KG1 (cell line): ENCODE measurements at places on chromosomes 6 and 20.

DNA sequence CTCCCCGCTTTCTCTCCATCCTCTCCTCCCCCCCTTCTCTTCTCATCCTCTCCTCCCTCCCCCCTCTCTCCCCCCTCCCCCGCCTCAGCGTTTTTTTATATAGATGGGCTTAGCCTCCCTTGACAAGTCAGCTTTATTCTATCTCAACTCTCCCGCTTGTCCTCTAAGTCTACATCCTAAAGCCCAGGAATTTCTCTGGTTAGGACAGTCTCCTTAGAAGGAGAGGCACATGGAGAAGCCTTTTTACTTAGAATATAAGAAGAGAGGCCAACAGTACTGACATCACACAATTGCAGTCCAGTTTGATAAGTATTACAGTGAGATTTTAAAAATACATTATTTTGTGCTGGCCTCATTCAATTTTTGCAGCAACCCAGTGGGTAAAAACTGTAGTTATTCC is 83.5 kb downstream of the LYRM2 start:
- no peak for DNase-seq

GRCh38 chr6:38413102-38413800 is 226.5 kb downstream of the BTBD9 start:
- DNase-seq = no peak

DNA sequence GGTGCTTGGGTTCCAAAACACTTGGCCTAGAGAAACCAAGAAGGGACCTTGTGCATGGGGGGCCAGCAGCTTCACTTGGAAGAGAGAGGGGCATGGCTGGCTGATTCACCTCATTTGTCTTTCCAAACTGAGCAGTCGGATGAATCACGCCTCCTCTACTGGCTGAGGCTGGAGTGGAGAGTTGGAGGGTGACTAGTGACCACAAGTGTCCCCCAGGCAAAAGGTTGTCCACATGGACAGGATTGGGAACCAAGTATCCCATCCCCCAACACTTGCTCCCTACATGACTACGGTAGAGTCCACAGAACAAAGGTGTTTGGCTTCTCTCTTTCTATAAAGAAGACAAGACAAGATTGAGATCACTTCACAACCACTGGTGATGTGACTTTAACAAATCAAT is 875.6 kb downstream of the QKI start:
- DNase-seq = no peak

GRCh38 chr20:10806539-10806938 is 132.7 kb upstream of the JAG1 start:
- no peak for DNase-seq

DNA sequence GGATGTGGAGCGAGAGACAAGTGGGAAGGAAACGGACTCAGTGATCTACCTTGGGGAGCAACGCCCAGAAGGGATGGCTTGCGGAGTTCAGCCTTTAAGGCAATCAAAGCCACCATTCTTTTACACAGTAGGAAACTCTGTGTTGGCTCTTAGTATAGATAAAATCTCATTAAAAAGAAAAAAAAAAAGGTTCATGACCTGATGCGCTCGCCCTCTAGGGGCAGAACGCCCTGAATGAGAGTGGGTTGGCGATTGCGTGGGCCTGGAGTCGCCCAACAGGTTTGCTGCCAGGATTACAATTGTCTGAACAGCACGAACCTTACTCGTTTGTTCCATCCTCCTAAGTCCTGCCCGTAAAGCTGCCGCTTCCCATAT is 1.2 kb downstream of the TPD52L1 start:
- no peak for DNase-seq

DNA sequence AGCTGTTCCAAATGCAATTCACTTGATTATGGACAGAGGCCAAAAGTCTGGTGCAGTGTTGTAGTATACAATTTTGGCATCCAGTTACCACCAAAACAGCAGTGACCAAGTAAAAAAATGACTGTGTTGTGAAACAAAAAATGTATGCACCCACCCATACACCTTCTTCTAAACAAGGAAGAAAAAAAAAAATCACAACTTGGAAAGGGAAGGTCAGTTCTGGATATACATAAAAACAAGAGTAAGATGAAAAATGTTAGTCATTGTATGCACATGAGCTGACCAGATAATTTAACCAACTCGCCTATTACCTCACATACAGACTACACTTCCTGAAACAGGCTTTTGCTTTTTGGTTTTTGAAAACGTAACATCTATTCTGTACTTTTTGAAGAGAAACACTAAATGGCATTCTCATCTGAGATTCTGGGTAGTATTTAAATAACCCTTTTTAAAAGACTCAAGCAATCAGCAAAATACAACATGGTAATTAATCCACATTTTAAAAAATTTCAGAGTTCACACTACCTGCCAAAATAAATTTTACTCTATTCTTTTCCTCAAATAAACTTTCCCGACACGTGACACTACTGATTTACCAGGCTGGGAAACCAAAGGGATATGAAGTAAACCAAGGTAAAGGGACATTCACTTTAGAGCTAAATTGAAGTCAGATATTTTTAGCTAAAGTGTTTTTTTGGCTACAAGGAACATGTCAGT is 141.6 kb upstream of the SHLD1 start:
- no peak for DNase-seq

- no peak for DNase-seq
Observed at GRCh38 chr6:86456821-86457220, 480.5 kb upstream of the HTR1E start.

- DNase-seq = no peak
Observed at GRCh38 chr6:52361414-52361944, 472 bp upstream of the PAQR8 start.

GRCh38 chr6:85079761-85080160 is 315.4 kb upstream of the TBX18 start:
- DNase-seq = no peak

GRCh38 chr6:75762063-75762462 is 13.0 kb downstream of the MYO6 start:
- DNase-seq = no peak

DNA sequence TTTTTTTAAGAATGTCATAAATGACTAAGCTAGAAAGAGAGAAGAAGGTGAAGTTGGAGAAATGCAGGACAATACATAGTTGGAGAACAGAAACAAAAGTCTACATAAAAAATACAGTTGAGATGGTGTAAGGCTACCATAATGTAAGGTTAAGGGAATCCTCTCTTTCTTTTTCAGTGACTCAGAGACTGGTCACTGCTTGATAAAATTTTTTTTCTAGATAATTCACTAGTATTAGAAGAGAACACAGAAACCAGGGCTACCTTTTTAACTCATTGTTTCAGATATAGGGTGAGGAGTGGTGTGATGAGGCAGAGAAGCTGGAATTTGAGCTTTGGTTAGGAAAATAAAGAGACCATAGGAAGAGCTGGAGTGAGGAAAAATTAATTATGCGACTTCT is 18.2 kb upstream of the EDN1 start:
- no peak for DNase-seq

- no peak for DNase-seq
Observed at GRCh38 chr6:6900569-6901204, 207.1 kb upstream of the RREB1 start.

- no peak for DNase-seq
Observed at GRCh38 chr20:42429761-42430458, 759.8 kb downstream of the PTPRT start.

DNA sequence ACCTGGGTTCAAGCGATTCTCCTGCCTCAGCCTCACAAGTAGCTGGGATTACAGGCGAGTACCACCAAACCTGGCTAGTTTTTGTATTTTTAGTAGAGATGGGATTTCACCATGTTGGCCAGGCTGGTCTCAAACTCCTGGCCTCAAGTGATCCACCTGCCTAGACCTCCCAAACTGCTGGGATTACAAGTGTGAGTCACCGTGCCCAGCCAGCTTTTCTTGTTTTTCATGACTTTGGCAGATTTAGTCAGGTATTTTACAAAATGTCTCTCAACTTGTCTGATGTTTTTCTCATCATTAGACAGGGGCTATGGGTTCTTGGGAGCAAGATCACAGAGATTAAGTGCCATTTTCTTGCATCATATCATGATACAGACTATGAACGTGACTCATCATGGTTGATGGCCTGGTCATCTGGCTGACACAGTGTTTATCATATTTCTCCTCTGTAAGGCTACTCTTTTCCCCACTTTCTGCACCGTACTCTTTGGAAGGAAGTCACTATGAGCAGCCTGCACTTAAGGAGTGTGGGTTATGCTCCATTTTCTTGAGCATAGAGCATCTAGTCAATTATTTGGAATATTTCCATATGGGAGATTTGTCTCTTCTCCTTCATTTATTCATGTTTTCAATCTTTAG is 67.8 kb downstream of the RNF182 start:
- DNase-seq = no peak

DNA sequence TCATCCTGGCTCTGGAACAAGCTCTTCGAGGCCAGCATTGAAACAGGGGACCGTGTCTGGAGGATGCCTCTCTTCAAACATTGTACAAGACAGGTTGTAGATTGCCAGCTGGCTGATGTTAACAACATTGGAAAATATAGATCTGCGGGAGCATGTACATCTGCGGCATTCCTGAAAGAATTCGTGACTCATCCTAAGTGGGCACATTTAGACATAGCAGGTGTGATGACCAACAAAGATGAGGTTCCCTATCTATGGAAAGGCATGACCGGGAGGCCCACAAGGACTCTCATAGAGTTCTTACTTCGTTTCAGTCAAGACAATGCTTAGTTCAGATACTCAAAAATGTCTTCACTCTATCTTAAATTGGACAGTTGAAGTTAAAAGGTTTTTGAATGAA is 3.6 kb upstream of the CDKN1A start:
- DNase-seq = no peak

DNA sequence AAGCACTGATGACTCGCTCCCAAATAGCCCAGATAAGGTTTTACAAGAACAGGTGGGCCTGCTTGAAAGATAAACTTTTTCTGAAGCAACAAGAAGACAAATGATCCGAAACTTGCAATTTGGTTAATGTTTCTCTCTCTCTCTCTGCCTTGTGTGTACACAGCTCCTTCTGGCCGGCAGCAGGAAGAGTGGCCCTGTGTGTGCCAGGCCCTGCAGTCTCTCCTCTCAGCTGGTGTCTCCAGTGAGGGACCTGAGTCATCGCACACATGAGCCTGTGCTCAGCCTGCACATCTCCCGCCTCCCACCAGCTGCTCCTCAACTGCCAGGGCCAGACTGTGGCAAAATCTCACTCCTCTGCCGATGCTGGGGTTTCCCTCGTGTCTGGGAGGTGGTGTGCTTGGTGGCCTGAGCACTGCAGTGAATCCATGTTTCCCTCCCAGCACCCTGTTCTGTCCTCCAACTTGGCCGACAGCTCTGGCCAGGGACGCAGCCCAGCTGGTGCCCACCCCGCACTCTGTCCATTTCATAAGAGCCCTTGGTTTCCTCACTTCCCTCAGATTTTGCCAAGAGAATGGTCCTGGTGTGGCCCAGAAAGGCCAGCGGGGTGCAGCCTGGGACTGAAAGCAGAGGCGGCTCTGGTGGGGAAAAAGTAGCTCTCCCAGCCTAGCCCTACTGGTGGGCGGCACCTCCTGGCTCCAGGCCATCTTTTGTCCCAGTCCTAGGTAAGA is 49.4 kb downstream of the ERMARD start:
- no peak for DNase-seq

GRCh38 chr6:39951716-39952115 is 17.5 kb upstream of the MOCS1 start:
- DNase-seq = no peak

GRCh38 chr6:22350109-22350508 is 53.3 kb upstream of the PRL start:
- DNase-seq = no peak

GRCh38 chr6:148416330-148416965 is 73.8 kb downstream of the SASH1 start:
- no peak for DNase-seq

GRCh38 chr6:35677456-35677855 is 11.3 kb downstream of the FKBP5 start:
- DNase-seq = no peak

- DNase-seq = no peak
Observed at GRCh38 chr6:34375833-34376232, 16.6 kb downstream of the NUDT3 start.

DNA sequence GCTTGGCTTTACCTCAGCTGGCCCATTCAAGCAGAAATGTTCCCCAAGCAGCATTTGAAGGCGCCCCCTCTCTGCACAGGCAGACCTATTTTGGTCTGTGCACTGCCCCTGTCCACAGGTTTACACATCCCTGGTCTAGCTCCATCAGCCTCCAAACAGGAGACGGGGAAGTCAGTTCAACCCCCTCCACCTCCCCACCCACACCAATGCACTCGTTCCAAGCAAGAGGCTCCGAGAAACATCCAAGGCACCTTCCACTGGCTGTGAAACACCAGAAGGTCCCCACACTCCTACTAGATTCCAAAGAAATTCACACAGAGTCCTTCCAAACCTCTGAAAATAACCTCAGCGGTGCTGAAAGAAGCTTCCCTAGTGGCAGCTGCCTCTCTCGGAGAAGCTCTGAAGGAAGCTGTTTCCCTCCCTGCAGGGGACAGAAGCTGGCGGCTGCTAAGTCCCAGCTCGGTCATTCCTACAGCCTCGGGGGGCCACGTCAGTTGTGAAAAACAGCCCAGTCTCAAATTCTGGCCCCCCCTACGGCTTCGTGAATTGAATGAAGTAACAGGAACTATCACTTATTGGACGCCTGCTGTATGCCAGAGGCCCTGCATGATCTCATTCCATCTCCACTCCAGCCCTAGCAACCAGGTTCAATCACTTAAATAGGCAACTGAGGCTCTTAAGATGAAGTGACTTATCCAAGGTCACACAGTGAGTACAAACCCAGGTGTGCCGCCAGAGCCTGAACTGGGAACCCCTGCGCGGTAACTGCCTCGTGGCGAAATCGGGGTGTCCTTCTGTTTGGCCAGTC is 815 bp downstream of the SPATA2 start:
- no peak for DNase-seq

DNA sequence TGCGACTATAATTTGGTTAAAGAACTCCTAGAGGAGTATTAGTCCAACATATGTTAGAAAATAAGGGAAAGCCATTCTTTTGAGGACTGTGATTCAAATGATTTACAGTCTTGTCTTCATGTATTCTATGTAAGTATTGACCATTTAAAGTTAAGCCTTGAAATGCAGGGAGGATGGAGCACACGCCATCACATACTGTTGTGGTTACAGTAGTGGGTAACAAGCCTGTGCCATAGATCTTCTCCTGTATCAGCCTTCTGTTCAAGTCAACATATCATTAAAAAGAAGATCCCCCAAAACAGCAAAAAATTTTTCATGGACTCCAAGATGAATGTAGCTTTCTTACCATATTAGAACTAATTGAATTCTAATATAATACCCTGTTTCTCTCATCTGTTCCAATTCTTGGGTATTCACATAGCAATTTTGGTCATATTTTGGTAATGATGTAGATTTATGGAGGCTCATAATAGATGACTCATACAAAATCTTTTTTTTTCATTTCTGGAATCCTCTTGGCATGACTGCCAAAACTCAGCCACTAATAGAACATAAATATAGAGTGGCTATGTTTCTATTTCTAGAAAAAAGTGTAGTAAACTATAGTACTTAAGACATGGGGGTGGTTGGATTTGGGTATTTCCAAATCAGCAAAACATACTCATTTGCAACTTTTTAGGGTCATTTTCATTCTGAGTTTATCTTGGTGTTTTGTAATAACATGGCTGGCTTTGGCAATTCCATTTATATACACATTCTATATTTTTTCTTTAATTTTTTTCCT is 413.5 kb downstream of the BCKDHB start:
- no peak for DNase-seq

- no peak for DNase-seq
Observed at GRCh38 chr6:134074151-134075055, 22.0 kb upstream of the SLC2A12 start.

- no peak for DNase-seq
Observed at GRCh38 chr6:66796987-66797386, 1090.0 kb upstream of the EYS start.

- no peak for DNase-seq
Observed at GRCh38 chr6:6790891-6791290, 202.4 kb downstream of the LY86 start.

- peak; percentile 38 for DNase-seq
Observed at GRCh38 chr20:50478162-50478990, 31.8 kb upstream of the PTPN1 start.
